ENCODE measurements at places on chromosomes 7 and 10.

- no peak for DNase-seq
Measured at GRCh38 chr10:27564880-27565279, 60.8 kb downstream of the RAB18 start.

DNA sequence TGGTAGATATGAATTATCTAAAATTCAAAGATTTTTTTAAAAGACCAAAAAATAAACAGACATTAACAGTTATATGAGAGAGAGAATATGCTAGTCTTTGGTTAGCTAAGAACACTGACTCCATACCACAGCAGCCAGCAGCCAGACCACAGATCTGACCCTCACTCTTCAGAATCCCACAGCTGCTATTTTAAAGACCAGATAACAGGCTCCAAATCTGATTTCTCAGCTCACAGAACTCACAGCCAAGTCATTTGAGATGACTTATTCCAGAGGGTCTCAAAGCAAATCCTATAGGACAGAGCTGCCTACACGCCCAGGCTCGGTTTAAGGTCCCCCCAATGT, 20.4 kb downstream of the NUDCD3 start:
- DNase-seq = no peak

- no peak for DNase-seq
Measured at GRCh38 chr10:90947030-90947960, 26.4 kb upstream of the ANKRD1 start.

- DNase-seq = no peak
Measured at GRCh38 chr10:120746001-120746777, 105.0 kb upstream of the WDR11 start.

GRCh38 chr7:105685161-105685560, 103.9 kb upstream of the EFCAB10 start:
- DNase-seq = no peak

DNA sequence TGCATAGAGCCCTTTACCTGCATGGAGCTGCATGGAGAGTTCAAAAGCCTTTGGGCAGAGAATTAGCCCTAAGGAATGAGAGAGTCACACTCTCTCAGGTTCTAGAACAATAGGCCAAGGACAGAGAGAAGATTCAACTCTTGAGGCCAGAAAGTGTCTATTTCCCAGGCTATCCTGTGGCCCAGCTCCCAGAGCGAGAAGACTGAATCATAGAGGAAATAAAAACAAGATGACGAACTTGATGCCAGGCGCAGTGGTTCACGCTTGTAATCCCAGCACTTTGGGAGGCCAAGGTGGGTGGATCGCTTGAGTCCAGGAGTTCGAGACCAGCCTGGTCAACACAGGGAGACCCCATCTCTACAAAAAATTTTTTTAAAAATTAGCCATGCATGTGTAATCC, 18.3 kb upstream of the PODXL start:
- DNase-seq = no peak

DNA sequence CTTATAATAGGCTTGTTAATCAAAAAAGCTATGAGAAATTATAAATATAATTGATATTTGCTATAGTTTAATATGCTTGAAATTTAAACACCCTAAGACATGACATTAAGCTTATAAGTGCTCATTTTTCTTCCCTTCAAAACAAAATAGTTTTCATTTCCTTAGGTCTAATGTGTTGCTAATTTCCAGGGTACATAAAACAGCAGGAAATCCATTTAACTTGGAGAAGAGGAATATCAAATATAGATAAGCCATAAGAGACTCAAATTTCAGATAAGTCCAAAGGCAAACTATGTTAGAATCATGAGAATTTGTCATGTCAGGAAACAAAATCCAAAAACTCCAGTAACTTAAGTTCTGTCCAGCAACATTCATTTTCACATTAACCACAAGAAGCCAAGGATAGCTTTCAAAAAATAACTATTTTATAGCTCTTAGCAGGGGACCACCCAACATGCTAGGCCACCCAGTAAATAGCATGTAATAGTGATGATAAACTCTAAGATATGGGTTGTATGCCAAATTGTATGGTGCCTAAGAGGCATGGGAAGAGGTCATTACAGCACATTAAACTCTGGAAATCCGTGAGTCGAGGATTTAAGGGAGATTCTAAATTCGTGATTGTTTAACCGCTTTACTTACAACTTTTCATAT, 298.1 kb downstream of the CRPPA start:
- DNase-seq = no peak

DNA sequence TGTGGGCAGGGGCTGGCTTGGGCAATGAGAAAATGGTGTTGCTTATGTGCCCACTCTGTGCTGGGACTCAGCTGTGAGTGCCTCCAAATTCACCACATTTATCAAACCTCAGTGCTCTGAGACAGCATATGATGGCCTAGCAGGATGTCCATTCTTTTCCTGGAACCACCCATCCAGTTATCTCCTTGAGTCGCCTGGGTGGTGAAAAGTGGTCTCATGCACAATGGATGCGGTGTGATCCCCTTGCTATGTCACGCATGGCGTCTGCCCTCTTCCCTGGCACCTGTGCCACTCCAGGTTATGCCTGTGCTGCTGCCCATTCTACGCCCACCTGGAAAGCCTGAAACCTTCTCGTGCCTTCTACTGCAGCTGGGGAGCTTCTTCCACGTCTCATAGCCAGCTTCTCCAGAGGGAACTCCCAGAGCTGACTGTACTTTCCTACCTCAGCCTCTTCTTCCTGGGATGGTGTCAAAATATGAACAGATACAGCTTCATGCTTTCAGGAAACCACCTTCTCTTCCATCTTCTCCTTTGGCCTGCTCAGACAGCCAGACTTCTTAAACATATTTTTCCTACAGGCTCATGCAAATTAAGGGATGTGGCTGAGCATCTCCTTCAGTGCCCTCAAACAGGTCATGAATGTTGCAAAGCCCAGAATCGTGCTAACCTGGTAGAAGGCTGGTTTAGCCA, 147.3 kb downstream of the PFKFB3 start:
- no peak for DNase-seq

GRCh38 chr7:10875080-10875479, 98.6 kb upstream of the PHF14 start:
- DNase-seq = no peak

GRCh38 chr7:10468908-10469307, 504.8 kb upstream of the PHF14 start:
- no peak for DNase-seq

GRCh38 chr7:43108255-43109011, 4.0 kb upstream of the HECW1 start:
- DNase-seq = no peak

GRCh38 chr10:75959209-75959608, 527.8 kb downstream of the LRMDA start:
- no peak for DNase-seq

DNA sequence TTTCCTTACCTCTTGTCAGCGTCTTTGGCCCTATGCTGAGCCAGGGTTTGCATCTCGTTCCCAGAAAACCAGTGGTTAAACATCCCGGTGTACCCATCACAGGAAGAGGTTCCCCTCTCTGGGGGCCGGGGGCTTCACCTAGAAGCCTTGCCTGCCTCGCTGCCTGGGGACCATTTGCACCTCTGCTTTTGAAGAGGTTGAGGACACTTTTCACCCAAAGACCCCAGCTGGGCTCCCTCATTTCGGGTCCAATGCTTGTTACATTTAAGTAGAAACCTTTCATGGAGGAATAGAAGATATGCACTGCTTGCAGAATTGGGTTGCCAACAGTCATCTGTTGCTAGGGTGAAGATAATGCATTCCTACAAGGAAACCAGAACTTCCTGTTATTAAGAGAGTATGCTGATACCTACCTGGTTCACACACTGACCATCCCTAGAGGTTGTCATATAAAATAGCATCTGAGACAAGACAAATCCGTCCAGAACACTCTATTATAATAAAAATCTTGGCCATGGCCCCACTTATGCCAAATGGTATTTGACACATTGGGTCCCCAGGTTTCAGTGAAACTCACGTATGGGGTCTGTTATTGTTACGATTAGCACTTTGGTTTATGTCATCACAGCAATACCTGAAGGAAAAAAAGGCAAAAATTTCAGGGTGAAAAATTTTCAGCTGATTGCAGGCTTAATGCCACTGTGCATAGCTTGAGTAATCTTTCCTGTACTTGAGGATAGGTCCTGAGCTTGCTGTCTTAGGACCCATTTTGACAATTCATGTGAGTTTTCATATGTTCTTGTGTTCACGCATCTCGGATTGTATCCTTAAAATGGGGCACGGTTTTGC, 917 bp downstream of the ZNF365 start:
- no peak for DNase-seq

- no peak for DNase-seq
Measured at GRCh38 chr10:49076319-49076718, 39.0 kb downstream of the VSTM4 start.

DNA sequence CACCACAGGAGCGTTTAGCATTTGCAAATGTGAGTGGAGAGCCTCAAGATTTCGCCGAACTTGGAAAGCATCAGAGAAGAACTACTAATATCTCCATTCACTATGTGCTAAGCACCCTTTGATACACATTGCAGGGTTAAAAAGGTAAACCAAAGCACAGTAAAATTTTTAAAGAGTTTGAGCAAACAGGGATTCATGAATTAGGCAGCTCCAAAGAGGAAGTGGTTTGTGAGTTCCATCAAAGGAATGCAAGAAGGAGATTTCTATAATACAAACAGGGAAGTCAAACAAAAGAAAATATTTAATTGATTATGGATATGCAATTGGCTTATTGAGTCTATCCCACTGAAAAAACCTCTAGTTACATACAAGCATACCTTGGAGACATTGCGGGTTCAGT, 81.1 kb upstream of the TMEM72 start:
- DNase-seq = no peak

DNA sequence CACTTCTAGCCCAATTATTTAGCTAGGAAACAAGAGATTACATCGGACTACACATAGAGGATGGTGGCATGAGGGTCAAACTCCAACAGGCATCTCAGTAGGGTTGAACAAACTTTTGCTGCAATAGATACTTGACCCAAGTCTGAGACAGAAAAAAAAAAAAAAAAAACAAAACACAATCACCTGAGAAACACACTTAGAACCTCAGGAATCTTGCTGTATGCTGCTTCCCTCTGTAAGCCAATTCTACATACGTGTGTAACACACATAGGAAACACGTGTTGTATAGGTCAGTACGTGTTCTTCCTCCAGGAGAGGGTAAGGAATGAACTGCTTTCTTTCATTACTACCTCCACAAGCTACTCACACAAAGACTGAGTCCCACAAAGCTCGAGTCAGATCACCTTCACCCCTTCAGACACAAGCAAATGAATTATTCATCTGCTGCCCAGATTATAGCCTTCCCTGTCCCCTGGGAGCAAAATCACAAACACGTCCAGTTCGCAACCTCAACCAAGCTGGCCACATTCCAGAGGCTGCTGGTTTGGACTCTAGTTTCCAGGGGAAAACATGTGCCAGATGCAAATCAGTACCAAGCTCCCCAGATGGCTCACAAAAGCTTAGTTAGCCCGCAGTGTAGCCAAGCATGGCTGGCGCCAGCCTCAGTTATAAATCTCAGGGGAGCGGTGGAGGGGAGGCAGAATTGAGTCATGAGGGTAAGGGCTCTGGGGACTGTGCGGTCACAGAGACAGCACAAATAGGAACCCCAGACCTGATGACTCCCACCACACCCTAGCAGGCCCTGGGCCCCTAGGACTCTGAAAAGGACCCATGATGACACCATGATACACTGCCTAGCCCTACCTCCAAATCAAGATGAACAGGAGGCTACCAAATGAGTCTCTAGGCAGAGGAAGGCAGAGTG, 15.1 kb downstream of the PSAP start:
- DNase-seq = no peak

DNA sequence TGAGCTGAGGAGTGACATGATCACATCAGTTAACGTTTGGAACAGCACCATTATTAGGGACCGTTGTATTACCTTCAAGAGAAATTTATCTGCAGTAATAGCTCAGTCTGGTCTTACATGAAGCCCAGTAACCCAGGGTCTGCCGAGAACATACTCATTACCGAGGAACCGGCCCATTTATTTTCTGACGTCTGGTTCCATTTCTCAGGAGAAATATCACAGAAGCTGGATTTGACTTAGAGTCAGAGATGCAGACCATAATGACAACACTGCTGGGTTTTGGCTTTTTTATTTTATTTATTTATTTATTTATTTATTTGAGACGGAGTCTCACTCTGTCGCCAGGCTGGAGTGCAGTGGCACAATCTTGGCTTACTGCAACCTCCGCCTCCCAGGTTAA, 163.1 kb downstream of the CCDC3 start:
- DNase-seq = no peak

DNA sequence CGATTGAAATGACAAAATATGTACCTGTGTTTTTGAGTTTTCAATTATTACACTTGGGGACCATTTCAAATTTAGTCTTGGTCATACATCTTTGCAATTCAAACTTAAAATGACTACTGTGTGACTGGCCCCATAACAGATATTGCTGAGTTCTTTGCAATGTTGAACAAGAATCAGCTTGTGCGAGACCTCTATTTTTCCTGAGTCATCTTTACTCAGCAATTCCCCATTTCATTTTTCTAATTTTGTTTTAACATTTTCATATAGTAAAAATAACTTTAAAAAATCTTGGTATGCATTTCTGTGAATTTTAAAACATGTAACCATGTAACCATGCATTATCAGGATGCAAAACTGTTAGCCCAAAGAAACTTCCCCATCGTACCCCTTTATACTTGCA, 678.1 kb downstream of the ANKRD7 start:
- DNase-seq = no peak

- no peak for DNase-seq
Measured at GRCh38 chr7:40733114-40733513, 598.3 kb downstream of the SUGCT start.

DNA sequence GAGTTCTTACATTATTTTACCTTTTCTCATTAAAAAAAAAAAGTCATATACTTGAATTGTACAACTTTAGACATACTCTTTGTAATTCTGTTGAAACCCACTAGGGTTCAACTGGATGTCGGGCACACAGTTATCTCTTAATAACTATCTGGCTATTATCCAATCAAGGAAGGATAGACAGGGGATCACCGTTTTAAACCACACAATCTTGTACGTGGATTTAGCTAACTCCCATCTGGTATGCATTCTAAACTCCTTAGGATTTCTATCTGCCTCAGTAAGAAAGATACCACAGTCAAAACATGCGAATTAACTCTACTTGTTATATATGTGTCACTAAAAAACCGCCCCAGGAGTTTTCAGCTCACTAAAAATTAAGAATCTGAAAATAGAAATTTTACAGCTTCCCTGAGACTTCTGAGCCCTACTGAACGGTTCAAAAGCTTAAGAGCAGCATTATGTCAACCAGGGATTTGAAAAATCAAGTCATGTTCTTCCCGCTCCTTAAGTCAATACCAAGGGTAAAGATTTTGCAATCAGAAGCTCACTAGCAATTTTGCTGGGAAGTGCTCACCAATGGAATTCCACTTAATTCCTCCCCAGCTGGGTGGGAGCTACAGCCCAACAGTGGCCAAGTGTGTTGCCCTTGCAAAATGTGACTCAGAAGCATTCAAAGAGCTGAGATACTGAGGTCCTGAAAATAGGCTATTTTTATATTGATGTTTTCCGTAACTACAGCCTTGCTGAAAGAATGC, 267.0 kb downstream of the FRMD4A start:
- no peak for DNase-seq

- no peak for DNase-seq
Measured at GRCh38 chr10:127976701-127977356, 69.9 kb downstream of the PTPRE start.

DNA sequence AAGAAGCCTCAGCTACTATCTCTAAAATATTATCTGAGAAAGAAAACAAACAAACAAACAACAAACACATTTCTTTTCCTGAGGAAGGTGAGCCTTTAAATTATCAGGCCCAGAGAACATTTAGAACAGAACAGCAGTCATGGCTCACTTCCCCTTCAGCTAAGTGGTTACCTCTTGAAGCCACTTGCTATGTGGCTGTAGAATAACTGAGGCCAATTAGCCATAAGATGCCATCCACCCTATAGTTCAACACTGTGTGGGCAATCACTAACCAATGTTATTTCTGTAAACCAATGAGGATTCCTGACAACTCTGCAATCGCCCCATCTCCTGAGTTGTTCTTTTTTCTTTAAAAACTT, 3.7 kb upstream of the UPP1 start:
- no peak for DNase-seq
